Muscle of back (tissue), 13 donors: ENCODE measurements at places on chromosomes 5 and 9. TPM values are rescaled to one million over a fixed set of nuclear protein-coding genes. Genes with fewer than 3 reads are reported as not detected.

DNA sequence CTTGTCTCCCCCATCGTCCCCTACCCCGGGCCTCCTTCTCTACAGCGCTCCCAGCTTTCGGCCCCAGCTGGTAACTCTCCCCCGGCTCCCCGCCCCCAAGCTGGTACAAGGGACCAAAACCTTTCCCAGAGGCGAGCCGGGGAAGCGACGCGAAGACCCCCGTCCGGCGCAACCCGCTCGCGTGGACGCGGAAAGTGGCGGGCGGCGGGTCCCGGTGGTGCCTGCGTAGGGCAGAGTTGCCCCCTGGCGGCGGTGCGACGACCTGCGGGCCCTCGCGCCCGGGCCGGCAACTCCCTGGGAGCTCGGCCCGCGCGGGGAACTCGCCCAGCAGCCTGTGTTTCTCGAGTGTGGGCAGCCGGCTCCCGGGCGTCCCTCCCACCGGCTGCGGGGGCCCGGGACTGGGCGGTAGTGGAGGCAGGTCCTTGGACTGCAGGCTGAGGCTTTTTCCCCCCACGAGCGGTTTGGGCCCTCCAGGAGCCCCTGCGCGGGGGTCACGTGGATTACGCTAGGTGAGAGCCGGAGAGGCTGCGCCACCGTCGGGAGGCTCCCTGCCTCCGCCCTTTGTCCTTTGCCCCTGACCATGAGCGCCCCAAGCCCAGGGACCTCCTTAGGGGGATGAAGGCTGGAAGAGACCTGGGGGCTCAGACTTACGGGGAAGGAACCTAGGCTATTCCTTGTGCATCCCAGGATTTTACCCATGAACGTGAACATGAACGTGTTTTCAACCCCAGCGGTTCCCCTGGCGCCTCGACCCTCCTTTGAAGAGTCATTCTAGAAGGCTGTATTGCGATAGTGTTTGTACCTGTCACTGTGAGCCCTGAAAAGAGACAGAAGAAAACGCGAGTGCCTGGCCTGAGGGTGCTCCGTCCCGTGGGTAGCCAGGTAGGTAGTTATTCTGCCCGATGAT lies 2.9 kb upstream of the FOXD1 start:
- peak; percentile 74 for DNase-seq

DNA sequence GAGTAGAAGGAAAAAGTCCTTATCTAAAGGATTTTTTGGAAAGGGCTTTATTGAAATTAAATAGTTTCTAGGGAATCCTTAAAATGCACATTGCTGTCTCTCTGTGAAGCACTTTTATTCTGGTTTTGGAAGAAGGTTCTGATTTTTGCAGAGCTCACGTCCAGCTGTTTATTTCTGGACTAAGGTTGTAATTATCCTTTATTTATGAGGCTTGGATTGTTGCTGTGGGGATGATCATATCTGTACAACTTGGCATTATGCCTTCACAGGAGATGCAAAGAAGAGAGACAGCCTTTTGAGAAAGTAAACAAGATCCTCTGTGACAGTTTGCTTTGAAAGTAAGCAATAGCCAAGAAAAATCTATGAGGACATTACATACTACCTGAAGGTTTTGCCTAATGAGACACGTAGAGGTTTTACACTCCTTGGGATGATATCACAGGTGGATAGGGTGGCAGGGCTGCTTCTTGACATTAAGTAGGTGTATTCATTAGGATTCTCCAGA lies 14.6 kb downstream of the SMARCA2 start:
- DNase-seq: peak; percentile 42

DNA sequence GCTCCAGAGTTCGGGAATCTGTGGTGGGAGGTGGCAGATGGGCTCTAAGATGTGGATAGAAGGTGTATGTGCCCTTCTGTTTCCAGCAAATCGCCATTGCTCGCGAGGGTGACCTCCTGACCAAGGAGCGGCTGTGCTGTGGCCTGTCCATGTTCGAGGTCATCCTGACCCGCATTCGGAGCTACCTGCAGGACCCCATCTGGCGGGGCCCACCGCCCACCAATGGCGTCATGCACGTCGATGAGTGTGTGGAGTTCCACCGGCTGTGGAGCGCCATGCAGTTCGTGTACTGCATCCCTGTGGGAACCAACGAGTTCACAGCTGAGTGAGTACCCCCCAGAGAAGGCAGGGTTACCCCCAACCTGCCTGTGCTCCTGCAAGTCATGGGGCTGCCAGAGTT lies 70.9 kb upstream of the NIPAL4 start:
- no peak for DNase-seq

GRCh38 chr5:125267636-125268248 lies 521.3 kb upstream of the ZNF608 start:
- DNase-seq: no peak

GRCh38 chr9:132978112-132978450 lies 413 bp upstream of the GFI1B start:
- DNase-seq: no peak

DNA sequence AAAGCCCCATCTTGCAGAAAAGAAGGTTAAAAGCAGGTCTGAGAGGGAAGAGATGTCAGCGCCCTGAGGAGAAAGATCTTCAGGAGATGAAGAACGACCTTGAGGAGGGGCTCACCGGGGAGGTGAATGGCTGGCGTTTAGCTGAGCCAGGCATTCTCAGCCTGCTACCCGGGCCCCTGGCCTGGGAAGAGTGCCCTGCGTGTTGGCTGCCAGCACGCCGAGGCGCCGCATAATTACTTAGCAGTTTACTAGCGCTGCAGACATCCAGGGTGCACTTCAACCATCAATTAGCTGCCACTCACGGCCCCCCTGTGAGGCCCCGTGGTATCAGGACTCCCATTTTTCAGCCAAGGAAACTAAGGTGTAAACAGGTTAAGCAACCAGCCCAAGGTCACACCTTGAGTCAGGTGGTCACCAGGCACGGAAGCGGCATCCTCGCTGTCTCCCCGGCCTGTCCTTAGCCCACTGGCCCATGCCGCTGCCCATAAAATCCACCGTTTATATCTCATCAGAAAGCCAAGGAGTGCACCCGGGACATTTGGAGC lies 551.9 kb downstream of the BNC2 start:
- no peak for DNase-seq

GRCh38 chr9:109060191-109060590 lies 46.9 kb upstream of the CTNNAL1 start:
- no peak for DNase-seq

- no peak for DNase-seq
These were observed 38.2 kb upstream of the EXOC3 start for GRCh38 chr5:404666-405241.

DNA sequence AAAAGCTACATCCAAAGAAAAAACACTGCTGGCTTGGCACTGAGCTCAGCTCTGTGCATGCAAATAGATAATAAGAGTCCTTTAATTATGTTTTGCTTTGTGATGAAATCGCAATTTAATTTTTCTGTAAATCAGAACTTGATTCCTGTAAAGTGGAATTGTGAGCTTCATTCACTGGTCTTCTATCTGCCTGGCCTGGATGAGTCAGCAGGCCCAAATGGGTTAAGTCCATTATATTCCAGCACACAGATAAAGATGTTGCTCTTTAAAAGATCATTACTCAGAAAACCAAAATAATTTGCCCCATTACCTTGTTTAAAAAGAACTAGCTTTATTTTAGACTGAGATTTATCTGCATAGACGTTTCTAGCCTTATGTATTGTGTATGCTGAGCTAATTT lies 90.4 kb downstream of the CARTPT start:
- no peak for DNase-seq

Gene TAF11L10
- not detected for polyA plus RNA-seq

Gene OR1J2
- polyA plus RNA-seq: not detected

Gene PRRX2
- polyA plus RNA-seq: 9.3 TPM
